ENCODE measurements at places on chromosomes 7 and 10.

DNA sequence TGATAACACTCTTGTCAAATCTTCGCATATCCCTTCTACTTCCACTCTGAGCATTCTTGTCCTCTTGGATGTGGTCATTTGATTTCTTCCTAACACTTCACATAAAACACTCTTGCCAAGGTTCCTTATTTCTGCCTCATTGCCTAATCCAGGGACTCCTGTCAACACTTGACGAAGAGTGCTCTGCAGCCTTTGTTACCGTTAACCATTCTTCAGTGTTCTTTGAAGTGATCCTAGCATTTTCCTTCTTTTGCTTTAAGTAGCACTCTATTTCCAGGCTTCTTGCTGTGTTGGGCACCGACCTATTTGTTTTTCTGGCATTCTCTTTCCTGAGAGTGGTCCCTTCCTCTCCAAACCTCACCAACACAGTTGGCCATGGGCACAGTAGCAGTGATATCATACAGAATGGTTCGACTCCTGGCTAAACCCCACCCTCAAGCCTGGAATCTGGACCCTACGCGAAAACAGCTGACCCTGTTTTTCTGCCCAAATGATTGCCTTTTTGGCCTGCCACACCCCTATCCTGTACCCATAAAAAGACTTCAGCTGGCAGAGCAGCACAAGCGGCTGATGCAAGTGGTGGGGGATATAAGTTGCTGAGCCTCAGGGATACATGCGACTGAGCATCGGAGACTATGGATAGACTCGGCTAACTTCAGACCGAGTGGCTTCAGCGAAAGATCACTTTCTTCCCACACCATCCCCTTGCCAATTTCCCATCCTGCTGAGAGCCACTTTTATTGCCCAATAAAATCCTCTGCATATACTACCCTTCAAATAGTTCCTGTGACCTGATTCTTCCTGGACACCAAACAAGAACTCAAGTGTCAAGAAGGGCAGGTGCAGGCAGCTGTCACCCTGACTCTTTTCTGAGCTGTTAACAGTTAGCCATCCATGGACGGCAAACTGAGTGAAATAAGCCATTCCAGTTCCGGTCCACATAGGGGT is 820.6 kb downstream of the CCSER2 start:
- no peak for DNase-seq

GRCh38 chr10:44805466-44806210 is 105.5 kb upstream of the TMEM72 start:
- DNase-seq, result no peak

DNA sequence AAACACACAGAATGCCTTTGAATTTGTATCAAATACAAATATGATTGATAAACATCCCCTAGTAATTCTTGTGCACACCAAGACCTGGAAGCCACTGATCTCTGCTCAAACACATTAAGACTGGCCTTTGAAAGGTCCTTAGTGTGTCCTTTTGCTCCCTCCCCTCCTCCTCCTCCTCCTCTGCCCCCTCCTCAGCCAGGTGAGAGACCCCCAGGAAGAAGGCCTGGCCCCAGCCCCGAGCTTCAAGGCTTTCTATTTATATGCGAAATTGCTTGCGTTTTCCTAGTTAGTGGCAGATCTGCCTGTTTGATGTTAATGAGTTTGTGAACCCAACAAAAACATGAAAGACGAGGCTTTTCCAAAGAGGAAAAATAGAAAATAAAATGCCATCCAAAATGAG is 63.6 kb upstream of the TCF7L2 start:
- no peak for DNase-seq

DNA sequence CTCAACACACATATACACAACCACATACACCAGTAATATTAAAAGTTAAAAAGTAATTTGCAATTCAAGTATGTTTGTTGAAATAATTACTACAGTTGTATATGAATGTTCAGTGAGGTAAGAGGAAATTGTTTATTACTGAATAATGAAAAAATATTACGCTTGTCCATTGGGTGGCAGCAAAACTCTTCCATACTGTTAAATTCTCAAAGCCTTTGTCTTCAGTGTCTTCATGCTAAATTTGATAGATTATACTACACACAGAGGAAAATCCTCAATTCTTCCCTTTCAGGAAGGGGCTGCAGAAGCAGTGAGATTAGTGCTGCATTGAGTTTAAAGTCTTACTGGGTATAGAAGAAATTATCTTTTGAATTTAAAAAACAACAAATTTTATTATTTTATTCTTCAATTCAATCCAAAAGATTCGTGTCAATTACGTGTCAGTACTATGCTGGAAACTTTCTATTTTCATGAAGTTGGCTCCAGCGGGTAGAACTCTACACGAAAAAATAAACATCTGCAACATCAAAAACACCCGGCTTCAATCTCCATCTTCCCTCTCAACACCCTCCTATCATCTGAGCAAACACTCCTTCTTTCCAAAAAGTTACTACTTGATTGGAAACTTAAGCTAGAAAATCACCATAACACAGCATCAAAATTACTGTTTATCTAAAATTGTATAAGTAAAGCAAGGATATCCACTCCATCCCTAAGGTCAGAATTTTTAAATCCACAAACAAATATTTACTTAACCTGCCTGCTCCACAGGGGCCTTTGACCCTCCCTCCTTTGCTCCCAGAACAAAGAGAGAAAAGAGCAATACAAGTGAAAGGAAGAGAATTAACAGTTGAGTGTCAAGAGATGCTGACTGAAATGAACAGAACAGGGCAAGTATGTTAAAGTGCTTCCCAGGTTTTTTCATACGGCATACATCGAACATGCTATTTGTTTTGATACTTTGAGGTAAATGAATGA is 37.0 kb upstream of the TES start:
- DNase-seq, result no peak

DNA sequence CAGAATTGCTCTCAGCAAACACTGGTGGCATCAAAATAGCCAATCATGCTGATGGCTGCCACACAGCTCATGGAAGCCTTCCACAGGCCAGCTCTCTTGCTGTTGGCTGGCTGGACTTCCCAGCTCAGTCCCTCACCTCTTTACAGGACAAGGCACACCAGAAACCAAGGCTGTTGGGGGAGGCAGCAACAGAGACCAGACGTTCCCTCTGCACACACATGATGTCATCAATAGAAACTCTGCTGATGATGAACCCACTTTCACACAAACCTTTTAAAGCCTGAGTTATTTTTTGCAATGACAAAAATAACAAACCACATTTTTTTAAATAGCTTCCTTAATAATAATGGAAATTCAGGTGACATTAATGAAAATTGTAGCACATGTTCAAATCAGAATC is 300.9 kb upstream of the C7orf33 start:
- DNase-seq, result no peak

Measured in activated CD4-positive, alpha-beta T cell treated with anti-CD3 and anti-CD28 coated beads, Interleukin-2, amount 50 U/mL, for 1 hour (primary cell).